ENCODE measurements at places on chromosomes 7 and 10.

GRCh38 chr10:1172256-1172984 is 116.2 kb downstream of the WDR37 start:
- no peak for DNase-seq

GRCh38 chr10:19811540-19811939 is 4.7 kb upstream of the PLXDC2 start:
- DNase-seq: no peak

- no peak for DNase-seq
Measured at GRCh38 chr10:32738958-32739357, 219.1 kb downstream of the ITGB1 start.

GRCh38 chr10:117399341-117400196 is 24.3 kb upstream of the PDZD8 start:
- no peak for DNase-seq

GRCh38 chr7:5382281-5382892 is 41.2 kb downstream of the TNRC18 start:
- DNase-seq: no peak

DNA sequence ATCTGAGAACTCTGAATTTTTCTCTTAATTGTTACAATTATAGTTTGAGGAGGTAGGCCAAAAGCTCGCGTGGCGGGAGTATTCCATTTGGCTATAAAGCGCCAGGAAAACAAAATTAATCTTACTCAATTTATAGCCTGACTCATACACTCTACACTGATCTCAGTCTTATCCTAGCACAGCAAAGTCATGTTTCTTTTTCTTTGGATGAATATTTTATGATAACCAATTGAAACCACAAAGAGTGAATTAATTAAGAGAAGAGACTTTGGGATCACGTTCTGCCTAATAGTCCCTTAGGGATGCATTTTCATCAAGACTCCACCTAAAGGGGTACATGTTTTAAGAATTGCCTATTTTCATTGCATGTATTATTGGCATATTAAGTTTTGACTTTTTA is 420.8 kb downstream of the HGF start:
- DNase-seq: no peak

- no peak for DNase-seq
Measured at GRCh38 chr7:94307399-94308048, 87.2 kb upstream of the COL1A2 start.

All from activated CD4-positive, alpha-beta T cell treated with anti-CD3 and anti-CD28 coated beads, Interleukin-2, amount 50 U/mL, for 24 hours (primary cell).